CD4-positive, alpha-beta T cell treated with Interferon alpha-2 for 1 hour (primary cell): ENCODE measurements at places on chromosomes 1 and 21.
A peak's percentile ranks its signal among the peaks of the same experiment; 100 is the strongest.

- no peak for DNase-seq
Measured at GRCh38 chr1:12123172-12123571, 43.6 kb upstream of the TNFRSF1B start.

- no peak for DNase-seq
Measured at GRCh38 chr1:69058454-69058853, 509.3 kb upstream of the LRRC7 start.

DNA sequence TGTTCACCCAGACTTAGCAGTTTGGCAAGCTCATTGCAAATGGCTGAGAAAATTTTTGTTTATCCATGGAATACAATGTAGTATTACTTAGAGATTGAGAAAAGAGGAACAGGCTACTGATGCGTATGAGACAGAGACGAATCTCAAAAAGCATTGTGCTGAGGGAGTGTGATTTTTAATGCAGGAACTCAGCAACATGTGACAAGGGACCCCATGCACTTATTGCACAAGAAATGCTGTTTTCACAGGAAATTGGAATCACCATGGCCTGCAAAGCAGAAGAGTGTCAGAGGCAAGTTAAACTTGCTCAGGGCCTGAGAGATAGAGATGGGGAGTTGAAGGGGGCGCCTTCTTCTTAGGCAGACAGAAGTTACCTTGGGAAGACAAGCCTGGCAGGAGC lies 32.6 kb upstream of the TLR5 start:
- DNase-seq, result peak; percentile 18

GRCh38 chr1:86704972-86705664 lies 742 bp downstream of the SH3GLB1 start:
- DNase-seq, result peak; percentile 47

GRCh38 chr1:116503546-116504307 lies 67.1 kb downstream of the CD58 start:
- DNase-seq, result peak; percentile 40

GRCh38 chr1:244102468-244102867 lies 51.4 kb downstream of the ZBTB18 start:
- no peak for DNase-seq

- no peak for DNase-seq
Measured at GRCh38 chr1:56481140-56481694, 98.1 kb downstream of the PLPP3 start.

DNA sequence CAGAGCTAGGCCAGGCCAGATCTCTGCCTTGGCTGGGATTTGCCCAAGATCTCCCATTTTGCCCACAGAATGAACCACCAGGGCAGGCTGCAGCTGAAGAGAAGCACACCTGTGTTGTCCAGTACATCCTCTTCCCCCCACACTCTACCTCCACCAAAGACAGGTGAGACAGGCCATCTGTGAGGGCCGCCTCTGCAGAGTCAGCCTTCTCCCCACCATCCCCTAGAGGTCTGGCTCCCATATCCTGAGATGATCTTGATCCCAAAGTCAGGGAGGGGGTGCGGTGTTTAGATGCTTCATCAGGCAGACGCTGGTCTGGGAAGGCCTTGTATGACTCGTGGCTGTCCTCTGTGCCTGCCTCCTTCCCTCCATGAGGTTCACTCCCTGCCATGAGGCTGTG lies 28.7 kb downstream of the HYI start:
- DNase-seq, result no peak

DNA sequence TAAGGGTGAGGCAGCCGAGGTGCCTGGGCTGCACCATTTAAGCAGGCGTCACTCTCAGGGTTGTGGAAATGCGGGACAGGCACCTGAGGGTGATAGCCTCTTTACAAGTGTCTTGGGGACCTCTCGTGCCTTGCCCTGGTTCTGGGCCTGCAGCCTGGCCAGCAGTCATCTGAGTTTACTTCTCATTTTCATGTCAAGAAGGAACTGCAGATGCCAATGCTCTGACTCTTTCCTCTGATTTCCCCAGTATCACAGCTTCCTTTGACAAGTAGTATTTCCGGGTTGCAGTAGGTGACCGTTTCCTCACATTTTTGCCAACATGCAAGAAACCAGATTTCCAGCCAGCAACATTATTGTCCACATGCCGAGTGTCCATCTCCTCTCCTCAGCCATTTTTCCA lies 286.9 kb downstream of the DISC1 start:
- DNase-seq, result no peak

DNA sequence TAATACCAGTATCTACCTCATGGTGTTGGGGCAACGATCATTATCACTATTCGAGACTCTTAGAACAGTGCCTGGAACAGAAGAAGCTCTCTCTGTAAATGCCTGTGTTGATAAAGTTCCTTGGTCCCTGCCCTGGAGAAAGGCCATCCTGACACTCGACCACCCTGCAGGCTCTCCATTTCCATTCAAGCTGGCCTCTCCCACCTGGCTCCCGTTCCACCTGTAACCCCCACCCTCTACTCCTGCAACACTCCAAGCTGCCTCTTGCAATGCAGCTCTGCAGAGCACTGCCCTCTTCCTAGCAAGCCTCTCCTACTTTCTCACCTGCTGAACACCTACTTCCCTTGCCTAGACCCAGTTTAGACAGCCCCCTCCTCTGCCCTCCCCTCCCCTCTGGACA lies 6.1 kb downstream of the SPOCD1 start:
- no peak for DNase-seq

DNA sequence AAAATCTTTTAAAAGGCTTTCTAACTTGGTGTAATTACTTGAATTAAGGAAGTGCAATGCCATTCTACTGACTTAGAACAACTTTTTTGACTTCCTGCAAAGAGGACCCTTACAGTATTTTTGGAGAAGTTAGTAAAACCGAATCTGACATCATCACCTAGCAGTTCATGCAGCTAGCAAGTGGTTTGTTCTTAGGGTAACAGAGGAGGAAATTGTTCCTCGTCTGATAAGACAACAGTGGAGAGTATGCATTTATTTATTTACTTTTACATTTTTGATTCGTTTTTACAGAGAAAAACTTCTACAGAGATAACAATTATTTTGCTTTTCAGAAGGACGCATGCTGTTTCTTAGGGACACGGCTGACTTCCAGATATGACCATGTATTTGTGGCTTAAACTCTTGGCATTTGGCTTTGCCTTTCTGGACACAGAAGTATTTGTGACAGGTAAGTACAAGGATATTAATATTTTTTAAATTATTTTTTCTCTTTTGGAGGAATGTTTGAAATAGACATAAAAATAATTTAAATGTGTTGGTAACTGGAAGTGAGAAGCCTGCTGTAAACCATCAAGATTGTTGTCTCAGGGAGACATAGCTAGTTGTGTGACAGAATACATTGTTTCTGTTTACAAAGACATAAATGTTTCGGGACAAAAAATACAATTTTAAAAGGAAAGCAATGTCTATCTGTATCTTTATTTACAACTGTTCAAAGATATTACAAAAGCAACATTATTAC lies at the start of gene PTPRC:
TSS of gene PTPRC (plus strand) at position 147 of the 742 bp plus-strand sequence. CDS start at position 376, 229 bp downstream.
- DNase-seq, result peak; percentile 86

DNA sequence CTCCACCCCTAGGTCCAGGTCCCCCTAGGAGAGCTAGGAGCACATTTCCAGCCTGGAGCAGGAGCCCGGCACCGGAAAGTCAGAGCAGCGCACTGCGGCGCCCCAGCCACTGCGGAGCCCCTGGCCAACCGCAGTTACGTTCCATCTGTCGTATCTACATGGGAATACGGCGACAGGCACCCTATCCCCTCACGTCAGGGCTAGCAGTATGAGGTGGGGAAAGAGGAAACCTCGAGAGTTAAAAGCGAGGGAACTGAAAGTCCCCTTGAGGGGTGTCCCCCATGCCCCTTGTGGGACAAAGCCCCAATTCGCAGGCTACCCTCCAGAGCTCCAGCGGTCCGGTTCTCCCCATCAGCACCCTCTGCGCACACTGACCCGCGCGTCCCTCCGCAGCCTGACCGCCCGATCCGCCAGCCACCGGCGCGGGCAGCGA lies 995 bp downstream of the COLGALT2 start:
- no peak for DNase-seq

GRCh38 chr1:247357052-247357780 lies 25.5 kb upstream of the ZNF496 start:
- DNase-seq, result no peak

GRCh38 chr1:219076326-219076937 lies 97.2 kb upstream of the LYPLAL1 start:
- DNase-seq, result no peak

GRCh38 chr1:68495968-68496679 lies 758 bp downstream of the DEPDC1 start:
- DNase-seq, result no peak

DNA sequence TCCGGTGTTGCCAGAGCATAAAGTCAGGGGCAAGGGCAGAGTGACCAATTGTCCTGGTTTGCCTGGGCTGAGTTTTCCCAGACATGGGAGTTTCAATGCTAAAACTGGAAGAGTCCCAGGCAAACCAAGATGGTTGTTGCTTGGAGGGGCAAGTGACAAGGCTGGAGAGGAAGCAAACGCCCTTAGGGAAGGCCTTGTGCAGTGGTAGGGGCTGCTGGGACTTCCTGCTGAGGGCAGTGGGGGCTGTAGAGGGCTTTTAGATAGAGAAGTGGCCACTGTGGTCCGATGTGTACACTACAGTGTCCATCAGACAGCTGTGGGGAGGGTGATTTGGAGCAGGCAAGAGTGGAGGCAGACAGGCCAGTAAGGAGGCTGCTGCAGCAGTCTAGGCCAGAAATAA lies 7.0 kb upstream of the CELA2A start:
- no peak for DNase-seq

GRCh38 chr1:7769673-7770412 lies 1.3 kb upstream of the VAMP3 start:
- no peak for DNase-seq

DNA sequence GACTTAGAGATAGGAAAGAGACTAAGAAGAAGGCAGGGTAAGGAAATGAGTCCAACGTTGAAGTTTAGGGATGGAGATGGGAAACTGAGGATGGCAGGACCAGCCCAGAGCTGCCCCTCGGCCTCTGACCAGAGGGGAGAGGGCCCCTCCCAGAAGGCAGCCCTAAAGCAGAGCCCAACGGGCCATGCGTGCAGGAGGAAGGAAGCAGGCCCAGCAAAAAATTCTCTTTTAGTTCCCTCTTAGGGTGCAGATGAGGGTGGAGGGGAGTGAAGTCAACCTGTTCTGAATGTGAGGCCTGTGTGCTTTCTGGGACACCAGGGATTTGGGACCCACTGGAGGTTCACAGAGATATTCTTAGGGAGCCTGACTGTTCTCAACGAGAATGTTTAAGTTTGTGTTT lies 225.4 kb downstream of the RHOU start:
- DNase-seq, result no peak

DNA sequence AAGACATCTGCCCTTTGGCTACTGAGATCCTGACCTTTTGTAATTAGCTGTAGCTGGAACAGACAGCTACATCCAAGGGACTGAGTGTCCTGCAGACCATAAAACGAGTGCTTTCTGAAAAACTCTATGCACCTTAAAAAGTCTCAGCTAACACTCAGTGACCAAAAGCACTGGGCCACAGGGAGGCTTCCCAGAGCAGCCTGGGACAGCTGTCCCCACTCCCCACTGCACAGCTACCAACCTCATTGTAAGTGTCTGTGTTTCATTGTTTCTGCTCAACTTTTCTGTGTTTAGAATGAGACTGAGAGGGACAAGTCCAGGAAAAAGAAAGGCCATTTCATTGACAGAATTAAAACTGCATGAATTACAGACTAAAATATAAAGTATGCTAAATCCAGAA lies 80.7 kb downstream of the SMYD2 start:
- DNase-seq, result no peak

- no peak for DNase-seq
Measured at GRCh38 chr1:66919828-66920227, 4.8 kb downstream of the DNAI4 start.

GRCh38 chr1:103365860-103366569 lies 159.5 kb upstream of the RNPC3 start:
- no peak for DNase-seq

GRCh38 chr1:60681095-60681860 lies 401.1 kb upstream of the NFIA start:
- DNase-seq, result no peak

- DNase-seq, result no peak
Measured at GRCh38 chr1:228866468-228866867, 131.2 kb downstream of the RHOU start.

DNA sequence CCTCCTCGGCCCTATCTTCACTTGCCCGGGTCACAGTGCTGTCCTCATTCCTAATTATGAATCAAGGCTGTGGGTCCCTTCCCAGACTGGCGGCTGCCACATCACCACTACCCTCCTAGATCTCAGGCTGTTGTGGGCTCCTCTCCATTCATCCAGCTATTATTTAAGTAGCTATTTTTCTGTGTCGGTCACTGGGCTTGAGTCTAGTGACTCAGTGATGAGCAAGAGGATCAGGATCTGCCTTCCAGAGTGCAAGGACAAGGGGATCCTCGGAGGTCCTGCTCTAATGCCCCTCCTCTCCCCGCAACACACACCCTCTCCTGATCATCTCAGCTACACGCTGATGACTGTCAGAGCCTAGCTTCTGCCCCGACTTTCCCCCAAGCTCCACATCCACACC lies 34.1 kb downstream of the CDCP2 start:
- no peak for DNase-seq

DNA sequence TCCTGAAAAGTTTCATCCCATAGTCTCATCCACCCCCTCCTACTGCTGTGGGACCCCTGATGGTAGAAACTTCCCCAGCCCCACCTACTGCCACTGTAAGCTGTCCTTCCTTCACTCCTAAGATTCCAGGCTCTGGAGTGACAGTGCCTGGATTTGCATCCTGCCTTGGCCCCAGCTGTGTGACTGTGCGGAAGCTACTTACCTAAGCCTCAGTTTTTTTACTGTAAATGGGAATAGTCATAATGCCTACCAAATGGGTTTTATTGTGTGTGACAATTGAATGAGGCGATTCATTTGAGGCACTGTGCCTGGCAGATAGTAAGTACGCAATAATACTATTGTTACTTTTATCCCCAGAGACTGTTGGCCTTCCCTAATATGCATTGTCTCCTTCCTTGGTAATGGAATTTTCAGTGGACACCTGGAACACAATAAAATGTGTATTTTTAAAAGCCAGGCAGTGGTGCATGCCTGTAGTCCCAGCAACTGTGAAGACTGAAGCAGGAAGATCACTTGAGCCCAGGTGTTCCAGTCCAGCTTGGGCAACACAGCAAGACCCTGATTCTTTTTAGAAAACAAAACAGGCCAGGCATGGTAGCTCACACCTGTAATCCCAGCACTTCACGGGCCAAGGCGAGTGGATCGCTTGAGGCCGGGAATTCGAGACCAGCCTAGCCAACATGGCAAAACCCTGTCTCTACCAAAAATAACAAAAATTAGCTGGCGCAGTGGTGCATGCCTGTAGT lies 55.0 kb upstream of the ZNF326 start:
- no peak for DNase-seq

GRCh38 chr1:243420016-243420945 lies 164.4 kb downstream of the SDCCAG8 start:
- DNase-seq, result no peak

DNA sequence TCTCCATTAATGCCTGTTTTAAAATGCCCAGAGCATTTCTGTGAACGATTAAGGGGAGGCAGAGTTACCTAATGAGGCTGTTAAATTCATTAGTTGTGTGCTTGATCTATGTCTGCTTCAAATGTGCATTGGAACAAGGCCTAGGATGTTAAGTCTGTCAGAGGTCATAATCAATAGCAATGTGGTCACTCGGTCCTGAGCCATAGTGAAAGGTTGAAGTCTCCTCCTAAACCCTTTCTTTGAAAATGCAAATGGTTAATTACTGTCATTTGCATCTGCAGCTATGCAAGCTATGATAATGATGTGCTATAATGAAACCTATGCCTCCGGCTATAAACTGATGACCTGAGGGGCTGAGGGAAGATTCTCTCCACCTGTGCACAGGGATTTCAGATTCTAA lies 114.2 kb upstream of the NR5A2 start:
- DNase-seq, result no peak

GRCh38 chr1:109370712-109371340 lies 26.9 kb downstream of the SORT1 start:
- no peak for DNase-seq

GRCh38 chr1:160768295-160768657 lies 27.7 kb upstream of the LY9 start:
- DNase-seq, result peak; percentile 91
